ENCODE measurements at places on chromosomes 12 and 14.

DNA sequence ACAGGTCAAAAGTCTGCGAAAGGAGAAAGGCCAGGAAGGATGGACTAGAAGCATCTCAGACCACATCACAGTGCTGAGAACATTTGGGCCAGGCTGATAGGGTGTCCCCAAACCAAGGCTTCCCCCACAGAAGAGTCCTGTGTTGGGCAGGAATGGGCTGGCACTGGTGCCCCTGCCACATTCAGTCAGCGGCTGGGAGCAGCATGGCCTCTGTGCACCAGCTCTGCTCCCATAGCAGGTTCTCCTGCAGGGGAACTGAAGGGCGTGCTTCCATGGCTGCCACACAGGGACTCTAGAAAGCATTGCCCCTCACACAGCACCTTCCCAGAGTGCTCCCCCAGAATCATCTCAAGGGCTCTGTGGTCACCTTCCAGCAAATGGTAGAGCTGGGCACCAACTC lies 17.5 kb downstream of the EVL start:
- DNase-seq = no peak

GRCh38 chr12:13849456-13849855 lies 131.9 kb downstream of the GRIN2B start:
- DNase-seq = no peak

GRCh38 chr14:81386290-81386745 lies 13.8 kb downstream of the STON2 start:
- peak; percentile 39 for DNase-seq

- DNase-seq = peak; percentile 17
These were observed 8.3 kb downstream of the RERG start for GRCh38 chr12:15212930-15213329.

DNA sequence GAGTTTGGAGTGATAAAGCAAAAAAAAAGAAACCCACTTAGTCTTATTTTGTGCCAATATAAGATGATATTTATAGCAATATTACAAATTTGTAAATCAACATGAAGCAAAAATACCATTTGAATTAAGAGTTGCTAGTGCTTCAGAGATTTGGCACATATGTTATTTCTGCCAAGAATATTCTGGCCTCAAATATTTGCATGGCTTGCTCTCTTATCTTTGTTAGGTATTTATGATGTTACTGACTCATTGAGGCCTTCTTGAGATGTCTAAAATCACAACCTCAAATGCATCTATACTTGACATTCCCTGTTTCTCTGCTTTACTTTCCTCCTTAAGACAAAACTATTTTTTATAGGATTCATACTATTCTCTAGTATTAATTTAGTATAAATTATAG lies 301.5 kb downstream of the NELL2 start:
- DNase-seq = no peak

DNA sequence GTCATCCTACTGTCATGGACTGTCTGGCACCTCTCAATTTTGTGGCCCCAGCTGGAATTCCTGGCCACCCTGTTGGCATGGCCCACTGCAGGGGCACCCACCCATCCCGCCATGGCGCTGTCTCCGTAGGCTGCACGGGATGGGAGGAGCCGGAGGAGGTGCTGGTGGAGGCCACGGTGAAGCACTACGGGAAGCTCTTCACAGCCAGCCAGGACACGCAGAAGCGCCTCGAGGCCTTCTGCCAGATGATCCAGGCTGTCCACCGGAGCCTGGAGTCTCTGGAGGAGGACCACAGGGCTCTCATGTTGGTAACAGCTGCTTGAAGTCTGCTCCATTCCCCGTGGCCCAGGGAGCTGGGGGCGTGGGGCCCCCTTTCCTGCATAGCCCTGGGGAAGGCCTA lies 3.9 kb downstream of the CCDC197 start:
- no peak for DNase-seq

DNA sequence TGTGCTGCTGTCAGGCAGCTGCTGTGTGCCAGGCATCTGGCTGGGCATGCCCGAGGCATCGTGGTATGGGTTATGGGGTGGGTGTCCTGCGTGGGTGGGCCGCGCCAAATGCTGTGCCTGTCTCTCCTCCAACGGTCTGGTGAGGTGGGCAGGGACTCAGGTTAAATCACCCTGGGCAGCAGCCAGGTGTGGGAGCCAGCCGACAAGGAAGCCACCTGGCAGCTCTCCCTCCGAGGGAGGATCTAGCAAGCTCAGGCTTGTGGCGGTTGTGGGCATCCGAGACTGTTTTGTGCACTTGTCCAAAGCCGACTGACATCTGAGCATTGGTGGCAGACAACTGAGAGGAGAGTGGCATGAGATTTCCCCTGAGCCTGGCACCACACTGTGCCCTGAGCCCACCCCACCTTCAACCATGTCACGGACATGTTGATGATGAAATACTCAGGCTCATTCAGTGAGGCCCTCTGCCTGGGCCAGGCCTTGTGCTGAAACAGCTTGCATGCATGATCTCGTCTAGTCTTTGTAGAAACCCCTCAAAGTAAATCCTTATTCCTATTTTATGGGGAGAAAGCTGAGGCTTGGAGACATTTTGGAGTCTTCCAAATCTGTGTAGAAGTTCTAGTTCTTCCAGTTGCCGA lies 181.8 kb upstream of the MYL2 start:
- DNase-seq = no peak

GRCh38 chr12:51386351-51386750 lies 4.9 kb downstream of the GALNT6 start:
- DNase-seq = no peak

DNA sequence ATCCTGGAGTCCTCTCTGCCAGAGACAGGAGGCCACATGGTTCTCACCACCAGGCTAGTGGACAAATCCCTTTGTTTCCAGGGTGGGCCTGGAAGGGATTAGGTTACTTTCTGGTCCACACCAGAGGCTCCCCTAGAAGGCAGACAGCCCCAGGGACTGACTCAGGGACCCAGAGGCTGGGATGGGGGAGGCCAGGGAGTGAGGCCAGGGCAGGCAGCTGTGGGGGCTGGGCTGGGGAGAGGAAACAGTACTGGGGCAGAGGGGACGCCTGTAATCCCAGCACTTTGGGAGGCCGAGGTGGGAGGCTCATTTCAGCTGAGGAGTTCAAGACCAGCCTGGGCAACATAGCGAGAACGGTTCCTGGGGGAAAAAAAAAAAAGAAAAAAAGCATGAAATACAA lies 64.7 kb downstream of the TNFAIP2 start:
- no peak for DNase-seq

DNA sequence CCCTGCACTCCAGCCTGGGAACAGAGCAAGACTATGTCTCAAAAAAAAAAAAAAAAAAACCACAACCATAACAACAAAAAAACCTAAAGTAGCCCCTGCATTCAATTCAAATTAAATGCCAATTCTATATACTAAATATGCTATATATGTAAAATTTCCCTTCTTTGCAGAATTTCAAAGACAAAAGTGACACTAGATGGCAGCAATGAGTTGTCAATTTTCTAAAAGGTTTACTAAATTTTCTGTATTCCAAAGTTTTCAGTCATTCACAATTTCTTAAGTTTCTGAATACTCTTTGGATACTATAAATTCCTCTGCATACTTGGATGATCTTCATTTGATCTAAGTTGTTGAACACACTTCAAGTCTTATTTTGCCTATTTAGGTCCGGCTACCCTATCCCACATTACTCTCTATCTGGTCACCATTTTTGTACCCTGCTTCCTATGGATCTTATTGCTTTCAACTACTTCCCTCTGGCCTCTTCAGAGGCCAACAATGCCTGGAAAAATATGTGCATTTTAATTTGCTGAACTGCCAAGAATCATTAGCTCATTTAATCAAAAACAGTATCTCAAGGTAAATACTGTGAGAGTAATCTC lies 27.9 kb downstream of the HNRNPC start:
- peak; percentile 56 for DNase-seq

DNA sequence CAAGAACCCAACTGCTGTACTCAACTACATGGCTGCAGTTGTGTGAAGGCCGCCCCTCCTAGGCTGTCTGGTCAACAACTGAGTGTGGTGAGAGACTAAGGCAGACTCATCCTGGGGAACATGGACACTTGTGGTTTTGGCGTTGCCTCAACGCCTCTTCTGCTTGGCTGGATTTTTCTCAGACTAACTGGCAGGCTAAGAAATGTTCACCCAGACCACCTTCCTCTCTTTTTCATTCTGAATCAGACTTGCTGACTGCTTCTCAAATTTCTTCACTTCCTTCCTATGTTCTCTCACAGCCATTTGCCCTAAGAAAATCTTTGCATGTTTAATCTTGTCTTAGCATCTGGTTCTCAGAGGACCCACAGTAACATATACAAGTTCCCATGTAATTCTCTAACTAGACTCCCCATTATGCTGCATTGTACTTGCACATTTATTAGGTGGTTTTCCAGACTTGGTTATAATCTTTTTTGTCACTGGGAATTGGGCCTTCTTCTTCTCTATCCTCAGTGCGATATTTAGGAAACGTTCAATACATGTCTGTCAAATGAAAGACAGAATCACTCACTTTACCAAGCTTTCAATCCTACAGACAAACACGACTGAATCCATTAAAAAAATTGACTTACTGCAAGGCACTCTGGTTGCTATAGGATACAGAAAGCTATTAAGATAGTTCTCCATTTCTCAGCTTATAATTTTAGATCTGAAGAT lies 327.6 kb downstream of the CCER1 start:
- DNase-seq = no peak

All from A673 (cell line).